Left ventricle myocardium superior (tissue), 1 donor: ENCODE measurements at places on chromosomes 1 and 21. TPM values are rescaled to one million over a fixed set of nuclear protein-coding genes. Genes with fewer than 3 reads are reported as not detected.

Gene DCST1
- not detected for total RNA-seq

Gene CTSK
- total RNA-seq = 6.4 TPM

Gene HAX1
- 181 TPM for total RNA-seq

Gene DMRTA2
- total RNA-seq = not detected

Gene KCNE2
- total RNA-seq = not detected

Gene SPRR2F
- not detected for total RNA-seq

Gene RGS8
- not detected for total RNA-seq

DNA sequence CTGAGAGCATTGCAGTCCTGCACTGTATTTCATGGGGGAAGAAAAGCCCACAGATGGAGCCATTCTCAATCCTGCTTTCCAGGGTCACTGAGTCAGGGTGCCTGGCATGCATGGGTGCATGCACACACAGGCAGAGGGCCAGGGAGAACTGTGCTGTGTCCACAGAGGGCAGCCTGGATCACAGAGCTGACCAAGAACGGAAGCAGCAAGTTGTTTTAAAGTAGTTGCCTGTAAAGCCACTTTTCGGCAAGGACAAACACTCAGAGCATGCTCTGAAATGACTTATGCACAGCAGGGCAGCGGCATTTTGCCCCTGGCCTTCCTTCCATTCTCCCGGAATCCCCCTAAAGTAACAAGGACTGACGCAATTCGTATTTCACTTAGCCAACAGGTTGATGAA is 3.6 kb downstream of the ERG start:
- no peak for DNase-seq

- no peak for DNase-seq
These were observed 1.1 kb upstream of the TBX15 start for GRCh38 chr1:118989006-118989815.

- no peak for DNase-seq
These were observed 84.3 kb downstream of the PLPPR4 start for GRCh38 chr1:99348397-99349132.

GRCh38 chr1:79376106-79376505 is 369.6 kb upstream of the ADGRL4 start:
- DNase-seq = no peak

GRCh38 chr1:40853885-40854170 is 8.3 kb downstream of the CITED4 start:
- no peak for DNase-seq

- DNase-seq = no peak
These were observed 395.4 kb downstream of the NTNG1 start for GRCh38 chr1:107536266-107536665.

DNA sequence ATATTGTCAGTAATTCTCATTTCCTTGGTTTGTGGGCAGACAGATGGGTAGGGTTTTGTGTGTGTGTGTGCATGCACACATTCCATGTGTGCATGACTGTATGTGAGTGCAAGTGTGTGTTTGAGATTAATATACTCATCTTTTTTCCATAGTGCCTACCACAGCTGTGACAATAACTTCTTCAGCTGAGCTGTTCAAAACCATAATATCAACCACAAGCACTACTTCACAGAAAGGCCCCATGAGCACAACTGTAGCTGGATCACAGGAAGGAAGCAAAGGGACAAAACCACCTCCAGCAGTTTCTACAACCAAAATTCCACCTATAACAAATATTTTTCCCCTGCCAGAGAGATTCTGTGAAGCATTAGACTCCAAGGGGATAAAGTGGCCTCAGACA is 149.3 kb downstream of the ADGRL2 start:
- no peak for DNase-seq

- DNase-seq = no peak
These were observed 106.9 kb downstream of the ASH1L start for GRCh38 chr1:155455588-155456195.

- DNase-seq = no peak
These were observed 37.6 kb downstream of the EYA3 start for GRCh38 chr1:28050776-28051175.

DNA sequence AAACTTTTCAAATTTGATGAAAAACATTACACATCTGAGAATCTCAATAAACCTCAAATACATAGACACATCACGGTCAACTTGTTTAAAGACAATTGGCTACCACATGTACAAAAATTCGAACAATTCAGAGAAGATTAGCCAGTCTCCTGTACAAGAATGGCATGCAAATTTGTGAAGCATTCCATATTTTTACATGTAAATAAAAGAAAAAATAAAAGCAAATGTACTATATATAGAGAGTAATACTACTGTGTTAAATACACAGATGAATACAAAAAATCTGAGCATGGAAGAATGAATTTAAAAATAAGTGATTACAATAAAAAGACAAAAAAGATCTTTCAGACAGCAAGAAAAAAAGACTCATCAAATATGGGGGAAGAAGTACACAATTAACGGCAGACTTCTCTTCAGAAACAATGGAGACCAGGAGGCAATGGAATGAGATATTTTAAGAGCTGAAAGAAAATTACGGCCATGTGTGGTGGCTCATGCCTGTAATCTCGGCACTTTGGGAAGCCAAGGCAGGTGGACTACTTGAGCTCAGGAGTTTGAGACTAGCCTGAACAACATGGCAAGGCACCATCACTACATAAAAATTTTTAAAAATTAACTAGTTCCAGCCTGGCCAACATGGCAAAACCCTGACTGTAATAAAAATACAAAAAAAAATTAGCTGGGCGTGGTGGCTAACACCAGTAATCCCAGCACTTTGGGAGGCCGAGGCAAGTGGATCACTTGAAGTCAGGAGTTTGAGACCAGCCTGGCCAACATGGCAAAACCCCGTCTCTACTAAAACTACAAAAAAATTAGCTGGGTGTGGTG is 23.2 kb downstream of the HAX1 start:
- no peak for DNase-seq

- DNase-seq = no peak
These were observed 24.2 kb upstream of the C1orf174 start for GRCh38 chr1:3924186-3924824.

DNA sequence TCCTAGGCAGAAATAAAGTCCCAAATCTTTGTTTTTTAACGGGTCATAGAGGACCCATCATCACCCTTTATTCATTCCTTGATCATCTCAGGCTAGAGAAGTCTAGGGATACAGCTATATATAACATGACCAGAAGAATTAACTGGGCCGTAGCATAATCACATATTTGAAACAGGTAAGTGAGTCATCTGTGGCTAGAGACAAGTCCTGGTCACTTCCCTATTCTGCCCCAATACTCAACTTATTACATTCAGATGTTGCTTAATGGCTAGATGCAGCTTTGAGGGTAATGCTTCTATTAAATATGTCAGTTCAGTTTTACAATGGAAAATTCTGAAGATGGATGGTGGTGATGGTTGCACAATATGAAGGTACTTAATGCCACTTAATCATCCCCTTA is 47.0 kb downstream of the EXO1 start:
- DNase-seq = no peak

DNA sequence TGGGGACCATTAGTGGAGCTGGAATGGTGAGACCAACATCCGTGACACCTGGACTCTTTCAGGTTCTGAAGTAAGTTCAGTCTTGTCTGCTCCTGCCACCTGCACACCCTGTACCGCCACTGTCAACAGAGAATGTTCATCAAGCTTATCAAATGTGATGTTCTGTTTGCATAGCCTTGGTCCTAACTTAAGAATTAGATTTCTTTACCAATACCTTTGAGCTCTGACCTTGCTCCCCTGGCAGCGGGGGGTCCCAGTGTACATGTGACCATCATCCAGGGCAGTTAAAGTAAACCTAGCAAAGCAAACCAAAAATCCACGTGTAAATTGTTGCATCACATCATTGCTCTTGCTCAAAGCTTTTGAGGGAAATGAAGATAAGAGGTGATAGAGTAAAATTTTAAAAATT is 14.5 kb downstream of the SLC25A33 start:
- DNase-seq = no peak
